ENCODE measurements at places on chromosomes 11 and 22.

GRCh38 chr11:117017456-117017855, 80.8 kb downstream of the SIK3 start:
- DNase-seq: no peak

- no peak for DNase-seq
Measured at GRCh38 chr11:17382046-17382728, 6.3 kb downstream of the KCNJ11 start.

GRCh38 chr22:30021881-30022619, 58.2 kb upstream of the HORMAD2 start:
- DNase-seq: no peak

DNA sequence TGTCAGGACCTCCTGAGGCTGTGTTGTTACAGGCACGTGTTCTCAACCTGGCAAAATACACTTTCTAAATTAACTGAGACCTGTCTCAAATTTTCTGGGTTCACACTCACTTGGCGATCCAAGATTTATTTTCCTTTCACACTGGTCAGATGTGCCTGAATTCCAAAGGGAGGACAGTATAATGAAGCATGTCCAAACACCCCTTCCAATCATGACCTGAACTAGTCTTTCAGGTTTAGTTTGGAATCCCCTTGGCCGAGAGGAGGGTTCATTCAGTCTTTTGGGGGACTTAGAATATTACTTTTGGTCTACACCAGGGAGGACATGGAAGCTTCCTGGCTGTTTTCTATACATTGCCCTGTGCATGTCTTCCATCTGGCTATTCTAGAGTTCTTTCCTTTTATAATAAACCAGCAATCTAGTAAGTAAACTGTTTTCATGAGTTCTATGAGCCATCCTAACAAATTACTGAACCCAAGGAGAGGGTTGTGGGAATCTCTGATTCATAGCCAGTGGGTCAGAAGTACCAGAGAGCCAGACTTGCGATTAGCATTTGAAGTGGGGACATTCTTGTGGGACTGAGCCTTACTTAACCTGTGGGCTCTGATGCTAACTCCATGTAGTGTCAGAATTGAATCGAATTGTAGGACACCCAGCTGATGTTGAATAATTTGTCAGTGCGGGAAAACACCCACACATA, 14.8 kb upstream of the TMEM216 start:
- no peak for DNase-seq

DNA sequence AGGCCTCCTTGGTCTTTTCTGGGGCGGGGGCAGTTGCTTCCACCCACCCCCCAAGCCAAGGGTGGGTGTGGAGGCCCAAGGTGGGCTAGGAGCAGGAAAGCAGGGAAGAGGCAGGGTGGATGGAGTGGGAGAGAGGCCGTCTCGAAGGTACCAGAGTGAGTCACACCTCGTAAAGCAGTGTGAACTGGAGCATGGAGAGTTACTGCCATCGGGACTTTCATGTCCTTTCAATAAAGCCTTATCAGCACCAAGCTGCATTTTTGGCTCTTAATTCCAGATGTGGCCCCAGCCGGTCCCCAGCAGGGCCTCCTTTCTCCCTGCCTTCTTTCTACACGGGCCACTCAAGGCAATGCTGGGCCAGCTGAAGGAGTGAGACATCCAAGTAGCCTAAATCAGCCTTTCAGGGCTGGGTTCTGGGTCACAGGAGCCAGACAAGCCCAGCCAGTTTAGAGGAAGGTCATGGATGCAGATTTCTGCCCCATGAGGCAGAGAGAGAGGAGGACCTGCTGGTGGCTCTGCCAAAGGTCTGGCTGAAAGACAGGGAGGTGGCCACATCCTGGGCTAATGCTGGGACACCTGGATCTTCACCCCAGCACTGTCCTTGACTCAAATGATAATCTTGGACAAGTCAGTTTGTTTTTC, 59.0 kb upstream of the CD82 start:
- no peak for DNase-seq

DNA sequence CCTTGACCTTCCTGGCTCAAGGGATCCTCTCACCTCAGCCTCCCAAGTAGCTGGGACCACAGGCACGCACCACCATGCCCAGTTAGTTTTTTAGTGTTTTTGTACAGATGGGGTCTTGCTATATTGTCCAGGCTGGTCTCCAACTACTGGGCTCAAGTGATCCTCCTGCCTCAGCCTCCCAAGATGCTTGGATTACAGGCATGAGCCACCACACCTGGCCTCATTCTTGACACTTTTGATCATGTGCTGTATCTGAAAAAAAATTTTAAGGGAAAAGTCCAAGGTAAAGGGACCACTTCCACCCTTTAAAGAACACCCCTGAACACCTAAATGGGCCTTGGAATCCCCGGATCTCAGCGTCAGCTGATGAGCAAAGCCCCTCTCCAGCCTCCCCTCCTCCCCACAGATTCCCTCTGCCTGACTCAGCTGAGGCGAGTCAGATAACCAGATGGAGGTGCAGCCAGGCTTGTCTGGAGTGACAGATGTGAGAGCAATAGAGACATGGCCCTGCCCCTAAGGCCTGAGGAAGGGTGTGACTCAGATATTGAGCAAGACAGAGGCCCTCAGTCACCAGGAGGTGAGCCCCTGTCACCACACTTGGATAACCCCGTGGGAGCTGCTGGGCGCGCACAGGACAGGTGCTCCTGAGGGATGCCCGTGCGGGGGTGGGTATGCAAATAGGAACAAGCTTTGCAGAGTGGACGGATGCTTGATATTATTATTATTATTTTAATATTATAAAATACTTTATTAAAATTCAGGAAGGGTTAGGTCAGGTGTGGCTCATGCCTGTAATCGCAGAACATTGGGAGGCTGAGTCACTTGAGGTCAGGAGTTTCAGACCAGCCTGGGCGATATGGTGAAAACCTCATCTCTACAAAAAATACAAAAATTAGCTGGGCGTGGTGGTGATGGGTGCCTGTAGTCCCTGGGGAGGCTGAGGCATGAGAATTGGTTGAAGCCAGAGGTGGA, 5.0 kb upstream of the CCDC88B start:
- DNase-seq: peak; percentile 55

All from NCI-H1436 treated with DMSO at 0.1 percent for 48 hours (cell line).